ENCODE measurements at places on chromosomes 11 and 22.

DNA sequence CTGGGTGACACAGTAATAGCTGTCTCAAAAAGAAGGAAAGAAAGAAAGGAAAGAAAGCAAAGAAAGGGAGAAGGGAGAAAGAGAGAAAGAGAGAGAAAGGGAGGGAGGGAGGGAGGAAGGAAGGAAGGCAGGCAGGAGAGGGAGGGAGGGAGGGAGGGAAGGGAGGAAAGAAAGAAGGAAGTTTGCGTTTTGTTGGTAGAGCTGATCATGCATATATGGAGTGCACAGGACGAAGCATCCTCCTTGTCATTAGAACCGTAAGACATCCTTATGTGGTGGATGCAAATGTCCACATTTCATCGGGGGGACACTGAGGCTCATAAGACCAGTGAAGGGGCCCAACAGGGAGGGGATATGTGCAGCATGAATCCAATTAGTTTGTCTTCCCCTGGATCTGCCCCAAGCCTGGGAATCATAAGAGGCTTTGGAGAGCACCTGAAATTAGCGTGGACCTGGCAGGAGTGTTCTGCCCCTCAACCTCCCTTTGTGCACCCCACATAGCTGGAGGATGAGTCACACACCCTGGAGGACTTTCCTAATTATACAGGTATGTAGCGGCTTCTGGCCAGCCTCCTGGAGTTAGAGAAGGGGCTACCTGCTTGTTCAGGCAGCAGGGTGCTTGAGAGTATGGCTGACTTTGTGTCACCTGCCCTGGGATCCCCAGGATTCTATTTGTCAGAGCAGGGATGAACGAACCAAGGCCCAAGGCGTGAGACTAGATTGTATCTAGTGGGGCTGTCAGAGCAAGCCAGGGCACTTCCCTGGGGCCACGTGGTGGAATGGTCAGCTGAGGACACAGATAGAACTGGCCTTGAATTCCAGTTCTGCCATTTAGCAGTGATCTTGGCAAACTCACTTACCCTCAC, 119.7 kb upstream of the CD82 start:
- DNase-seq = no peak

- no peak for DNase-seq
Observed at GRCh38 chr22:37275622-37276021, 6.7 kb upstream of the CYTH4 start.

GRCh38 chr11:76391021-76391420, 9.9 kb downstream of the GVQW3 start:
- no peak for DNase-seq

- no peak for DNase-seq
Observed at GRCh38 chr11:70468256-70469195, 70.2 kb downstream of the CTTN start.

- DNase-seq = peak; percentile 11
Observed at GRCh38 chr11:77705195-77705875, 67.7 kb upstream of the CLNS1A start.

Measured in skeletal muscle cell (primary cell).